ENCODE measurements at places on chromosomes 5 and 9.

- no peak for DNase-seq
Measured at GRCh38 chr5:38926121-38926520, 80.3 kb downstream of the OSMR start.

DNA sequence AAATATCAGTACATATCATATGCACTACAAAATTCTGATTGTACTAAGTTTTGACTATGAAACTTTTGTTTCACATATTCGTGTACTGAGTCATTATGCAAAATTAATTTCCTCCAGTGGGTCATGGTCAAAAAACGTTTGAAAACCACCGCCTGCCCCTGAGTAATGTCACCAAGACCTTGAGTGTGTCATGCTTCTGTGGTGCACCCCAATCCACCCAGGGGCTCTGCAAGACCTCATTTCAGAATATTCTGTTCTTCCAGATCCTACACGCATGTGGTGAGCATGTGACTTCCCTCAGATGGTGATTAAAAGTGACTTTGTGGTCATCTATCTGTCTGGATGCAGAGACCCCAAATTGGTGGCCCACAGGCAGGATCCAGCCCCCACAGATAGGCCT lies 31.0 kb downstream of the ABLIM3 start:
- DNase-seq, result no peak

GRCh38 chr9:87787735-87788134 lies 61.8 kb downstream of the CTSL start:
- DNase-seq, result no peak

- DNase-seq, result no peak
Measured at GRCh38 chr9:129698254-129698757, 32.9 kb downstream of the PRRX2 start.

GRCh38 chr9:133773889-133774655 lies 35.9 kb upstream of the SARDH start:
- DNase-seq, result no peak

GRCh38 chr5:150340614-150341255 lies 16.8 kb upstream of the TCOF1 start:
- no peak for DNase-seq

DNA sequence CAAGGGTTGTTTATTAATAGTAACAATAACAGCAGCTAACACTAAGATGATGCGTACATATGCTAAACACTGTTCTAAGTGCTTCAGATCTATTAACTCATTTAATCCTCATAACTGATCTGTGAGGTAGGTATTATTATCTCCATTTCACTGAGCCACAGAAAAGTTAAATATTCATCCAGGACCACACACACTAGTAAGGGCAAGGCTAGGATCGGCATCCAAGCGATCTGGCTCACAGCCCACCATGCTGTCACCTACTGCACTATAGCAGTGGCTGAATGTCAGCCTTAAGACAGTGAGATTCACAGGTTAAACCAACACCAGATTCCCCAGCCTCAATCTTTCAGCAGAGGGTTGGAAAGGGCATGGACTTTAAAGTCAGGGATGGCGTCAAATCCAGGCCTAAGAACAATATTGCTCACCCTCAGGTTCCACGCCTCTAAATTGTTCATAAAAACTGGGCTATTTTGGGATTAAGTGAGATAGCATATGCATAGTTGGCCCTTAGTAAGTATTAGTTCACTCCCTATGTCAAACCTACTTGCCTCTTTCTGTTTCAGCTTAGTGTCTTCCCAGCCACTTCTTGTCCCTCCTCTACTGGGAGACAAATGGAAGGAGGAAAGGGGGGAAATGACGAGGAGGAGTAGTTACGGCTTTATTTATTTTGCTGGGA lies 150.8 kb downstream of the MAPKAP1 start:
- no peak for DNase-seq

- DNase-seq, result no peak
Measured at GRCh38 chr5:106376522-106376921, 1294.2 kb downstream of the EFNA5 start.

DNA sequence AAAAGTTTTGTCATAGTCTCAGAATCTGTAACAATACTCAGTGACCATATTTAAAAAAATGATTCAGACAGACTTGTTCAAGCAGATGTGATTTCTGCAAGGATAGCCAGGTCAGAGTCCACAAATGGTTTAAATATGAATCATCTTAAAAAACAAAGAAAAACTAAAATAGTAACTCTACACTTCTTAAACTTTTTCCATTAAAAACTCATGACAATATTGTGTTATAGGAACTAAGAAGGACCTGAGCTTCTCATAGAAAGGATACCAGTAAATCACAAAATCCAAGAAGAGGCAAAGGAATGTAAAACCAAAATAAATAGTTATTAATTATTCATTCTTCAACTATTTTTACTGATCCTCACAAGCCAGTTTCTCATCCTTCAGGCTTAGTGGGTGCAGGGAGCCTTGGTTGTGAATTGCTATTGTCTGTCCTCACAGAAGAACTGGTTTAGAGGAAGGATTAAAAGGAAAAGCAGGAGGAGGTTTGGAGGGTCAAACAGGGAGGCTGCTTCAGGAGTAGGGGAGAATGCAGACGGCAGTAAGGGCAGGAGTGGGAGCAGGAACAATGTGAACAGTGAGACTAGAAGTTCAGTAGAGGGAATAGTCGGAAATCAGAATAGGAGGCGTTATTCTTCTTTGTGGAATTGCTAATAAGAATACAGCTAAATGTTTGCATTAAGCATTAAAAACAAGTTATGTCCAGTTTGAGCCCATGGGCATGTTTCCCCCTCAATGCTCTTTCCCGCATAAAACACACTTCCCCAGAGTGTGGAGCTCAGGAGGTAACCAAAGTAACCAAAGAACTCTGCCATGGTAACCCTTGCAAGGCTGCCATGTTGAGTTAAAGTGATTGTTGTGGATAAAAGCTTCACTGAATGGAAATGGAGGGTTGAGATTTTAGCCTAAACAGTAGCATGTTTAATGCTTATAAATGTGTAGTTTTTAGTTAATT lies 110.7 kb downstream of the CCDC192 start:
- DNase-seq, result no peak

GRCh38 chr5:173243831-173244305 lies 8.9 kb upstream of the NKX2-5 start:
- DNase-seq, result no peak

DNA sequence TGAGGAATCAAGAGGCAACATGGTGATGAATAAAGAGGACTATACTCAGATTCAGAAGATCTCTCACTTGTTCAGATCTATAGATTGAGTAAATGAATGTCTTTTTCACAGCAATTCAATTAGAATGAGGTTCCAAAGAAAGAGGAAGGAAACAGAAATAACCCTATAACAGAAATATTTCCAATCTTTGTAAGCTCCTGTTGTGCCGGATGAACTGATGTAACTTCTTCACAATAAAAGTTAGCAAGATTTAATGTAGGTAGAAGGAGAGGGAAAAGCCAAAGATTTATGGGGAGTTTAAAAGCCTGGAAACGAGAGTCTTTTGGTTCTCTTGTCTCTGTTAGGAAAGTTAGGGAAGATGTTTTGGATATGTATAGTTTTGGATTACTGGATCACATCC lies 92.1 kb downstream of the PBX3 start:
- no peak for DNase-seq

DNA sequence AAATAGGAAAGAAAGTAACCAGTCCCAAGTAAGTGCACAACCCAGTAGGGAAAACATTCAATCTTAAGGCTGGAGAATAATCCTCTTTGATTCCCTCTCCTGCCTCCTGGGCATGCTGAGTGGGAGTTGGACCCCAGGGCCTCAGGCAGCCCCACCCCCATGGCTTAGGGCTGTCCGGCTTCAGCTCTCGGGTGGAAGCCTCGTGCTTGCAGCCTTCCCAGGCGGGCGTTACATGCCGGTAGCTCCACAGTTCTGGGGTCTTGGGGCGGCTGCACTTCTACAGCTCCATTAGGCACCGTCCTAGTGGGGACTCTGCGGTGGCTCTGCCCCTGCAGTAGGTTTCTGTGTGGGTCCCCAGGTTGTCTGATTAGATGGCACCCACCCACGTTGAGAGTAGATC lies 10.1 kb downstream of the GLIPR2 start:
- no peak for DNase-seq

- no peak for DNase-seq
Measured at GRCh38 chr9:109107402-109108240, 12.1 kb downstream of the TMEM245 start.

DNA sequence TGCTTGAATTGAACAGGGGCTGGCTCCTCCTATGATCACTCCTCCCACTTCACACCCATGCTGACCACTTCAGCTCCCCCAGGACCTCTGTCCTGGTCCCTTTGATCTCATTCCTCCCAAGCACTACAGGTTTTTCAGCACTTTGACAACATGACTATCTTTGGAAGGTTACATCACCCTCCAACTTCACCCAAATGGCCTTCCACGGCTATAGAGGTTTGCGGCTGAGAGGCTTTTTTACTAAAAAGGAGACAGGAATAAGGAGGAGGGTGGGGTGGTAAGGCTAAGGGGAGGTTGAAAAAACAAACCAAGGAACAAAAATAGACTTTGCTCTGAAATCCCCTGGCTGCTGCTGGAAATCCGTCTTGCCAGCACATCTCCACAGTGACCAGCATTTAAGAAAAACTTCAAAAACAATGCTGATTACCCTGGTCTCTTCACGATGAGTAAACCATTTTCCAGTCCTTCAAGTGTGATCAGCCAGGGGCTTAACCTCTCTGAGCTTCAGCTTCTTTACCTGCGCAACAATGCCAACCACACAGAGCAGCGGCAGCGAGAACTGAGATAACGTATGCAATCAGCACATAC lies 102.7 kb downstream of the DPYSL3 start:
- no peak for DNase-seq

GRCh38 chr9:137175345-137175961 lies 3.6 kb upstream of the TMEM210 start:
- no peak for DNase-seq

- DNase-seq, result no peak
Measured at GRCh38 chr5:97877588-97877987, 694.5 kb upstream of the RIOK2 start.

- DNase-seq, result no peak
Measured at GRCh38 chr5:44659334-44659733, 149.4 kb upstream of the MRPS30 start.

GRCh38 chr9:89544279-89544661 lies 46.4 kb upstream of the SEMA4D start:
- no peak for DNase-seq

DNA sequence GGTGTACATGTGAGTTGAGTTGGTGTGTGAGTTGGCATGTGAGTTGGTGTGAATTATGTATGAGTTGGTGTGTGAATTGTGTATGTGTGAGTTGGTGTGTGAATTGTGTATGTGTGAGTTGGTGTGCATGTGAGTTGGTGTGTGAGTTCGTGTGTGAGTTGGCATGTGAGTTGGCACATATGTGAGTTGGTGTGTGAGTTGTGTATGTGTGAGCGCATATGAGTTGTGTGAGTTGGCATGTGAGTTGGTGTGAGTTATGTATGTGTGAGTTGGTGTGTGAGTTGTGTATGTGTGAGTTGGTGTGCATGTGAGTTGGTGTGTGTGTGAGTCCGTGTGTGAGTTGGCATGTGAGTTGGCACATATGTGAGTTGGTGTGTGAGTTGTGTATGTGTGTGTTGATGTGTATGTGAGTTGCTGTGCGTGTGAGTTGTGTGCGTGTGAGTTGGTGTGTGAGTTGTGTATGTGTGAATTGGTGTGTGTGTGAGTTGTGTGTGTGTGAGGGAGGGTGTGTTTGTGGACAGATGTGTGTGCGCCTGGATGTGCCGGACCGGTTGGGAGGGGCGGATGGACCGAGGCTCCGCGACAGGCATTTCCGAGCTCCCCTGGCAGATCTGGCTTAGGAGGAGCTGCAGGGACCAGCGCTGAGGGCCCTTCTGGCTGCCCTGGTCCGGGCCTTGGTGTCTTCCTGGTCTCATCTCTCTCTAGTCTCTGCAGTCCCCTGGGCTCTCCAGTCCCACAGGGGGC lies 162.5 kb upstream of the IER5L start:
- DNase-seq, result no peak

All from stimulated activated CD4-positive, alpha-beta T cell treated with anti-CD3 and anti-CD28 coated beads, Interleukin-1b, Interleukin-23, amount 100 ng/mL, for 1 hour (primary cell).